ENCODE measurements at places on chromosomes 5 and 9.
A peak's percentile ranks its signal among the peaks of the same experiment; 100 is the strongest.

DNA sequence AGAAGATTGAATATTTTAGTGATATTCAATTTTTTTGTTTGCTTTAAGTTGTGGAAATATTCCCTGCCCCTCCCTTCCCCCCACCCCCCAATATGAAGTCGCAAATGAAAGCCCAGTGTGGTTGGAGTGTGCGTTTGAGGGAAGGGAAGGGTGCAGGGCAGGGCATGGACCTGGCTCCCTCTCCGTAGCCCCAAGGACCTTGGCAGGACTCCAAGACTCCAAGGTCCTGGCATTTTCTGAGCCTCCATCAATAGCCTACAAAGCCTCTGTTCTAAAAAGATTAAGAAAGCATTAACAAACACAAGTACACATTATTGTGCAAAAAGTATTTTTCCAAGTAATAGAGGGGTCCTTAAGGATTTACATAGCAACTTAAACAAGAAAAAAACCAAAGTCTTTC, 38.8 kb upstream of the PTPN3 start:
- H3K27me3 ChIP-seq: no peaks in the 10 kb centered on the region
- no peak overlapping the region for H3K4me3 ChIP-seq
- DNase-seq: no peak
- no peaks in the 10 kb centered on the region for H3K4me1 ChIP-seq
- no peaks in the 10 kb centered on the region for H3K36me3 ChIP-seq
- no peak overlapping the region for H3K27ac ChIP-seq

- H3K4me1 ChIP-seq: no peaks in the 10 kb centered on the region
- H3K27me3 ChIP-seq: peaks cover 6% of the 10 kb centered on the region
- H3K4me3 ChIP-seq: no peak overlapping the region
- no peak overlapping the region for H3K27ac ChIP-seq
- no peak for DNase-seq
Measured at GRCh38 chr9:130543859-130544258, 35.5 kb upstream of the FUBP3 start.

GRCh38 chr5:57360871-57361270, 121.7 kb downstream of the ACTBL2 start:
- no peak overlapping the region for H3K27ac ChIP-seq
- no peak for DNase-seq
- peaks cover under 1% of the 10 kb centered on the region for H3K4me1 ChIP-seq

- no peak for DNase-seq
- peaks cover 40% of the 10 kb centered on the region for H3K4me1 ChIP-seq
- no peaks in the 10 kb centered on the region for H3K27me3 ChIP-seq
- H3K27ac ChIP-seq: no peak overlapping the region
Measured at GRCh38 chr5:142156839-142157463, 48.4 kb downstream of the NDFIP1 start.

DNA sequence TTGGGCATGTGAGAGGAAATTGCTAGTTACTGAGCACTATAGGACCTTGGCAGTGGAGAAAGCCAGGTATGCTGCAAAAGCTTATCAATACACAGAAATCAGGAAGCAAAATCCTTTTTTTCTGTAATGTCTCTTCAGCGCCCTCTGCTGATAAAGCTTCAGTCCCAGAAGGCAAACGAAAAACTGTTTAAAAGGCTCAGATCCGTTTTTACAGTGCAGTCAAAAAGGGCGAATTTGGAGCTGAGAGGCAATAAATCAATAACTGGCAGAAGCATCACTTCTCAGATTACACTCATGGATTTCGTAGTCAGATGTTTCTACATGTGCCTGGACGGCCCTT, 1.1 kb upstream of the MAN2A1 start:
- peak overlapping the region; percentile 84 for H3K4me3 ChIP-seq
- peaks cover 9% of the 10 kb centered on the region for H3K36me3 ChIP-seq
- H3K27ac ChIP-seq: peak overlapping the region; percentile 75
- no peaks in the 10 kb centered on the region for H3K27me3 ChIP-seq

- H3K4me1 ChIP-seq: no peaks in the 10 kb centered on the region
- no peak for DNase-seq
Measured at GRCh38 chr5:121949885-121950284, 11.9 kb upstream of the SRFBP1 start.

DNA sequence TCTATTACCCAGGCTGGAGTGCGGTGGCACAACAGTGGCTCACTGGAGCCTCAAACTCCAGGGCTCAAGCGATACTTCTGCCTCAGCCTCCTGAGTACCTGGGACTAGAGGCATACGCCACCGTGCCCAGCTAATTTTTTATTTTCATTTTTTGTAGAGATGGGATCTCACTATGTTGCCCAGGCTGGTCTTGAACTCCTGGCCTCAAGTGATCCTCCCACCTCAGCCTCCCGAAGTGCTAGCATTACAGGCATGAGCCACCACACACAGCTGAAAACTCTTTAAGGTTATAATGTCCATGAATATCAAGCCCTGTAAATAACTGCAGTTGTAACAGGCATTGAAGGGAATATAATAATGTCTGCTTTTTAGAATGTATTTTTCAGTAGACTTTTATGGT, 271.2 kb downstream of the AOPEP start:
- H3K4me1 ChIP-seq: peaks cover 25% of the 10 kb centered on the region
- no peak for DNase-seq
- H3K4me3 ChIP-seq: no peak overlapping the region
- no peaks in the 10 kb centered on the region for H3K36me3 ChIP-seq
- no peaks in the 10 kb centered on the region for H3K27me3 ChIP-seq
- no peak overlapping the region for H3K27ac ChIP-seq

GRCh38 chr5:97049175-97049574, 93.2 kb downstream of the LIX1 start:
- H3K27me3 ChIP-seq: no peaks in the 10 kb centered on the region
- no peak for DNase-seq
- H3K27ac ChIP-seq: no peak overlapping the region
- H3K36me3 ChIP-seq: no peaks in the 10 kb centered on the region
- no peak overlapping the region for H3K4me3 ChIP-seq

DNA sequence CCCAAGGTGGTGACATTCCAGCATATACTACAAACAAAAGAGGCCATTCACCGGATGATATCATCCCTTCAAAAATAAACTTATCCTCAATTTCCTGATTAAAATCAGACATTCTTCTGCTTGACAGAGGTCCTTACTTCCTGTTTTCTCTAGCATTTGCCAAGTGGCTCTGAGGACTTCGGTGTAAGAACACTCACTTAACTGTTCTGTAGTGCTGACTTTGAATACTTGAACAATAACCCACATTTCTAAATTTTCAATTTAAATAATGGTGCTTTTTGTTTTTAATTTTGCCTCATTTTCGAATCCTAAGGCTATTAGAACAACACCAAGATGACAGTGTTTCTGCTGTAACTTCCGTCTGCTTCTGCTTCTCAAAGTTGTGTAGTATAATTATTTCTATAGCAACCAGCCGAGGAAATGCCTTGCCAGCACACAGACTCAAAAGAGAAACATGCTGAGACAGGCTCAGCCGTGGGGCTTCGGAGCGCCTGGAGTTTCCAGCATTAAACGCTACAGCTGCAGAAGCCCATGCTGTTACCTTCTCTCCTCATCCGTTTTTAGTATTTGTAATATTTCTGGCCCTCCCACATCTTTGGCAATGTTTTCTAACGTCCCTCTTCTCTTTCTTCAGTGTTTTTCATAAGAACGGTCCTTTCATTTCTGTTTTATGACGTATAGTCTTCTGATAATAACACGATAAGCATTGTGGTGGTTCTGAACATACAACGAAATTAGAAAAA, 19.5 kb upstream of the ANXA1 start:
- H3K36me3 ChIP-seq: no peaks in the 10 kb centered on the region
- peaks cover 20% of the 10 kb centered on the region for H3K4me1 ChIP-seq
- peak overlapping the region; percentile 94 for H3K27ac ChIP-seq
- H3K4me3 ChIP-seq: peak overlapping the region; percentile 43
- no peaks in the 10 kb centered on the region for H3K27me3 ChIP-seq

DNA sequence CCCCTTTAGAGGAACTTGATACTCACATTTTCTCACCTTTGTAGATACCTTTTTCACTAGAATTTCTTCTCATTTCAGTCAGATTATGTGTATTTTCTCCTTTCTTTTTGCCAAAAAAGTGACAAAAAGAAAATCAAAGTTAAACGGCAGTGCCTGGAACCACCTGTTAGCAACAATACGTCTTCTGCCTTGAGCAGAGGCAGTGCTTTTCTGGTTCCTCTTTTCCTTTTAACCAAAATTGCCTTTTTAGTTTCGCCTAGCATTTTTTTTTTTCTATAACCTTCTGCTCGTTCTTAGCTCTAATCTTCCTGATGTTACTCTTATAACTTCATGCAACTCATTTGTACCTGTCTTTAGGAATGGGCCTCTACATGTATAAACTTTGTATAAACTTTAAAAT, 26.1 kb downstream of the SMIM32 start:
- no peak overlapping the region for H3K4me3 ChIP-seq
- H3K27ac ChIP-seq: no peak overlapping the region
- DNase-seq: no peak

DNA sequence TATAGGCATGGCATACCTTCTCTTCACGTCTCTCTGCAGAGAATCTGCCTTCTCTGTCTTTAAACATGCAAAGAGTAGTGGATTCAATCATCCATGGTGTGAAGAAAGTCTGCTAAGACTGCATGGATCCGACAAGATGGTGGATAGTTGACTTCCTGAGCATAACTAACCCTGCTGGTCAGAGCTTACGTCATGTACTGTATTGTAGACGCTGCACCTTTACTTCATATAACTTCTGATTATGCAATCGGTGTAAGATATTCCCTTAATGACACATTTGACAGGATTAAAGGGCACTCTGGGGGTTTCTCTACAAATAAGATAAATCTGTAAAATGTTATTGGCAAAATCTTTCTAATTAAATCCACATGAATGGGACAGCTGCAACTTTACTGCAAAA, 240.3 kb upstream of the NREP start:
- DNase-seq: no peak
- no peak overlapping the region for H3K4me3 ChIP-seq
- H3K27me3 ChIP-seq: no peaks in the 10 kb centered on the region
- peak overlapping the region; percentile 23 for H3K27ac ChIP-seq
- no peaks in the 10 kb centered on the region for H3K36me3 ChIP-seq
- peaks cover 42% of the 10 kb centered on the region for H3K4me1 ChIP-seq

DNA sequence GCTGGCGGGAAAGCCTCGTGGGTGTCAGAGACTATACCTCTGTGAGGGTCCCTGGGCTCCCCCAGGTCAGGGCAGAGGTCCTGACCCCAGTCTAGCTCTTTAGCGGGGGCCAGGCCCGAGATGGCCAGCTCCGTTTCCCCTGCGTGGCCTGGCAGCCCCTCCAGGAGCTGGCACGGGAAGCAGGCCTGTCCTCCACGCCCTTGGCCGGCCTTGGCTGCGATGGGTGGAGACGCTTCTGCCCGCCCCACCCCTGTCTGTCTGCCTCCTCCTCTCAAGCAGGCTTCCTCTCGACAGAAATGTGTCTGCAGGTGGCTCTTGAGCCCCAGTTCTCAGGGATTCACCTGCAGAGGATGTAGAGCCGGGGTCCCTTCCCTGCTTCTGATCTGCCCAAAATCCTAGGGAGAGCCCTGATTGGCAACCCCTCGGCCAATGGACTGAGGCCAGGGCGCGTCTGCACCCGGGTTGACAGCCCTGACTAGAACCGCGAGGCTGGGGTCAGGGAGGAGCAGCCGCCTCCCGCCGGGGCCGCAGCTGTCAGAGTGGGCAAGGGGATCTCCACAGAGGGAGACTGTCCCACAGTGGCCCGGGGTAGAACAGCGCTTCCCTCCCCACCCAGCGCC, 2.6 kb upstream of the GRIN1 start:
- H3K27ac ChIP-seq: no peak overlapping the region
- H3K4me3 ChIP-seq: no peak overlapping the region
- no peaks in the 10 kb centered on the region for H3K36me3 ChIP-seq
- peaks cover 54% of the 10 kb centered on the region for H3K27me3 ChIP-seq

DNA sequence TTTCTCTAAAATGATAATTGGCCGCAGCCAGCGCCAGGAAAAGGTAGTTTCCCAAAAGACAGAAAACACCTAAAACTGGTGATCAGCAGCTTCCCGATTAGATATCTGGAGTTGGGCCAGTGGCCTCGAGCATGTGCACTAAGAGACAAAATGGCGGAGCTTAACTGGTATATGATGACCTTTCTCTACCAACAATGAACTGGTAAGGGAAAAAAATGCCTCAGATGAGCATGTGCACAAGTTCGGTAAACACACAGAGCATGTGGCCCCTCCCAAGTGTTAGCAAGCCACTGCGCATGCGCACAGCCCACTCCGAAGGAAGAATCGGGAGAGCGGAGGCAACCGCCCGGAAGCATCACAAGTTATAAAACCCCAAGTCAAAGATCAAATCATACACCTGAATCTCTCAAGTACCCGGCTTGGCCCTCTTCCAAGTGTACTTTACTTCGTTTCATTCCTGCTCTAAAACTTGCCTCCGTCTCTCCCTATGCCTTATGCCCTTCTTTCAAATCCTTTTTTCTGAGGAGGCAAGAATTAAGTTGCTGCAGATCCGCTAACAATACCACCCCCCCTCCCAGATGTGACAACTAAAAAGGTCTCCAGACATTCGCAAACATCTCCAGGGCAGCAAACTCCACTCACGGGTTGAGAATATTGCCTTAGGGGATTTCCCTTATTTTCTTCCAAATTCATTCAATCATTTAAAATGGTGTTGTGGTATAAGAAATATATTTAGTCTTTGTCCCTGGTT, 15.0 kb upstream of the PTBP3 start:
- no peak for DNase-seq
- no peak overlapping the region for H3K27ac ChIP-seq
- H3K4me3 ChIP-seq: no peak overlapping the region
- H3K27me3 ChIP-seq: no peaks in the 10 kb centered on the region
- H3K4me1 ChIP-seq: no peaks in the 10 kb centered on the region

DNA sequence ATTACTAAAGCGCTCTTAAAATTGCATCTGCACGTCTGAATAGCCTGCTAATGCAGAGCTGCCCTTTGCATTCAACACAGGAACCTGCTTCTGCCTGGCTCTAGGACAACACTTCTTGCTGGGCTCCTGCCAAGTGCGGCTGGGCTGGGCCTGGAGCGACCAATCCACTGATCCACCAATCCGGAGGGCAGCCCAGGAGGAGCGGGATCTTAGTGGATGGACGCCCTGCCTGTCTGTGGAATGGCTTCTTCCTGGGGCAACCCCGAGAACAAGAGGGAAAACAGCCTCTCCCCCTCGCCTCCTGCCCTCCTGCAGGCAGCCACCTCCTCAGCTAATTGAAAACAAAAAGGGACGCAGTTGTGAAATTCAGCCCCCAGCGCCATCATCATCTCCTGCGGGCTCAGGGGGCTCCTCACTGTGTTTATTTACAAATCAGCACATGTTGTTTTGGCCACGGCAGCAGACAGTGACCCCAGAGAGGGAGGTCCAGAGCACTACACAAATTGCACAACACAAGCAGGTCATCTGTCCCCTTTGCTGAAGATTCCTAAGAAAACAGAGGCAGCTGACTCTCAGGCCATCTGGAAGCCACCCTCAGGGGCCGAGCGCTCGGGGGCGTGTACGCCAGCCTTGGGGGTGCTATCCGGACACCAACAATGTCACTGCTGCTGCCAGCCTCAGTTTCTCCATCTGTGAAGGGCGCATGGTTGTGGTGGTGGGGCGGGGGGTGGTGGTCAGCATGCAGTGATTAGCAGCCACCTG, 57.3 kb downstream of the GADD45G start:
- H3K27me3 ChIP-seq: no peaks in the 10 kb centered on the region
- H3K4me1 ChIP-seq: no peaks in the 10 kb centered on the region
- H3K4me3 ChIP-seq: no peak overlapping the region
- peak; percentile 51 for DNase-seq
- H3K36me3 ChIP-seq: no peaks in the 10 kb centered on the region
